Upper lobe of right lung (tissue), 1 donor: ENCODE measurements at places on chromosomes 13 and 19.
A peak's percentile ranks its signal among the peaks of the same experiment; 100 is the strongest.

DNA sequence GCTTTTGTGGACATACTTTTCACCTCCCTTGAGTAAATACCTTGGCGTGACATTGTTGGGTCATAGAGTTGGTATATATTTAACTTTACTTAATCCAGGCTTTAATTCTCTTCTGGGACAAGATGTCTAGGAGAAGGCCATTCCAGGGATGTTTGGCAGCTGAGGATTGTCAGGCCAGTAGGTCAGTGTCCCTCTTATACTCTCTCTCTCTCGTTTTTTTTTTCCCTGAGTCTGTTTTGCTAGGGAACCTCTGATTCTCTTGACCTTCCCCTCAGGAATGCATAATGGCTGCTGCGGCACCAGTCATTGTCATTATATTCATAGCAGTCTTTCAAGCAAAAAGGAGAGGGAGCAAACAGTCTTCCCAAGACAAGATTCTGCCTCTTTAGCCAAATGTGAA is 48.8 kb downstream of the BICRA start:
- DNase-seq: no peak
- peaks cover 15% of the 10 kb centered on the region for H3K4me1 ChIP-seq
- no peaks in the 10 kb centered on the region for H3K27me3 ChIP-seq
- H3K36me3 ChIP-seq: no peaks in the 10 kb centered on the region
- no peak overlapping the region for H3K4me3 ChIP-seq
- H3K27ac ChIP-seq: no peak overlapping the region

DNA sequence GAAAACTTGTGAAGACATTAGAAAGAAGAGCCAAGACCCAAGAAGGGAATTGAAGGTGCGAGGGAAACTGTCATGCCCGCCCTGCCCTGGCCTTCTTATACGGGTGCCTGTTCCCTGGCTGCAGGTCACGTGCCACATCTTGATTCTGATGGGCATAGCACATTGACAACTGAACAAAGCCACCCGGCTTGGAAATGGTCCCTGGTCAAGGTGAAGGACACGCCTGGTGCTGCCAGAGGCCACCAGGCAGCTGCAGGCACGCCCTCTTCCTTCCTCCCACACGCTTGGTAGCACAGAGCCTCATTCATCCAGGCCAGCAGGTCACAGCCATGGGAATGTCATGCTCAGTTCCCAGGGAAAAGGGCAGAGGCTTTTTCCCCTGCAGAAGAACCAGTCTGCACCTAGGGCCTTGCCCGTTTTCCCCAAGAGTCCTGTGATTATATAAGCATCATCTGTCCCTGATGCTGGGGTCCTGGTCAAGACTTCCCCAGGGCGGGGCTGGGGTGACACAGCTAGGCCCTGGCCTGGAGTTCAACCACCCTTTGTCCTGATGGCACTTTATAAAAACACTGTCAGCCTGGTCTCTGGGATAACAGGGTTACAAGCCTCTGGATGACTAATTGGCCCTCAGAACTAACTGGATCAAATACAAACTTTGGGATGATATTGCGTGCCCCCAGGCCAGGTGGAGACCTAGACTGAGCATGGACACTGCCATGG is 56.0 kb downstream of the CDADC1 start:
- no peaks in the 10 kb centered on the region for H3K27me3 ChIP-seq
- H3K4me1 ChIP-seq: peaks cover 34% of the 10 kb centered on the region
- no peak overlapping the region for H3K4me3 ChIP-seq
- H3K27ac ChIP-seq: peak overlapping the region; percentile 11

DNA sequence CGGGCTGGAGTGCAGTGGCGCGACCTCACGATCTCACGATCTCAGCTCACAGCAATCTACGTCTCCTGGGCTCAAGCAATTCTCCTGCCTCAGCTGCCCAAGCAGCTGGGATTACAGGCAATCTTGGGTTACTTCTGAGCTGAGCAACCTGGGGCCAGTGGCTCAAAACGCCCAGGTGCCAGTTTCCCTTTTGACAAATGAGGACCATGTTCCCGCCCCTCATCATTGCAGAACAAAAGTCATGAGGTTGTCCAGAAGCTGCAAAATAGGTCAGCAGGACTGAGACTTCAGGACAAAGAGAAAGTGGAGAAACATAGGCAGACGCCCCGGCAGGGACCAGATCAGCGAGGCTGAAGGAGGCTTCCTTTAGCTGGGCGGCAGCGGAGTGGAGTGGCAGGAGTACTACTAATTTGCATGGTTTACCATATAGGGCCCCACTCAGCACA is 3.3 kb upstream of the ADGRE5 start:
- peaks cover 56% of the 10 kb centered on the region for H3K4me1 ChIP-seq
- no peaks in the 10 kb centered on the region for H3K36me3 ChIP-seq
- no peak overlapping the region for H3K4me3 ChIP-seq
- H3K27ac ChIP-seq: no peak overlapping the region
- no peaks in the 10 kb centered on the region for H3K27me3 ChIP-seq

DNA sequence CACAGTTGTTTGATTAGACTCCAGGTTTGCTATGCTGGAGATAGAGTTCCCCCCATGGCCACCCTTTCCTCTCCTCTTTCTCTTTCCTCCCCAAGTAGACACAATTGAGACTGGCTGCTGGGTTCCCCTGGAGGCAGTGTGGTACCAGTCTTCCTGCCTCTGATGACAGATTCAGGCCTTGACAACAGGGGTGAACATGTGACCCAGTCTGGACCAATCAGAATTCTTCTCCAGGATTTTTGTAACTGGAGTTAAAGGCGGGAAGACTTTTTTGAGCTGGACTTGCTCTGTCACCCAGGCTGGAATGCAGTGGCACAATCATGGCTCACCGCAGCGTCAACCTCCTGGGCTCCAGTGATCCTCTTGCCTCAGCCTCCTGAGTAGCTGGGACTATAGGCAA is 48.7 kb downstream of the CCNE1 start:
- H3K4me3 ChIP-seq: no peak overlapping the region
- no peak overlapping the region for H3K27ac ChIP-seq
- H3K27me3 ChIP-seq: peaks cover 35% of the 10 kb centered on the region
- no peaks in the 10 kb centered on the region for H3K4me1 ChIP-seq

- peaks cover 7% of the 10 kb centered on the region for H3K4me1 ChIP-seq
- H3K36me3 ChIP-seq: no peaks in the 10 kb centered on the region
- no peaks in the 10 kb centered on the region for H3K27me3 ChIP-seq
- no peak overlapping the region for H3K4me3 ChIP-seq
Measured at GRCh38 chr19:56400485-56400884, 3.6 kb upstream of the ZNF583 start.
